Activated T-cell treated with anti-CD3 and anti-CD28 coated beads, Interleukin-2, amount 50 U/mL, for 4 hours (primary cell): ENCODE measurements at places on chromosomes 4 and X. TPM values are rescaled to one million over a fixed set of nuclear protein-coding genes. Genes with fewer than 3 reads are reported as not detected.

GAGE12H gene
- not detected for total RNA-seq

SPANXD gene
- not detected for total RNA-seq

CPLX1 gene
- total RNA-seq = 0.58 TPM

NDUFA1 gene
- total RNA-seq = 83.8 TPM

XK gene
- total RNA-seq = 0.16 TPM

PF4V1 gene
- total RNA-seq = not detected

CXorf49 gene
- not detected for total RNA-seq

TRIML2 gene
- not detected for total RNA-seq

DMRTC1B gene
- total RNA-seq = not detected

SASH3 gene
- 92.5 TPM for total RNA-seq

MSX1 gene
- total RNA-seq = not detected

UCP1 gene
- not detected for total RNA-seq

ADAM29 gene
- total RNA-seq = not detected

RIBC1 gene
- total RNA-seq = 1.0 TPM

BST1 gene
- 0.18 TPM for total RNA-seq

ADGRG4 gene
- not detected for total RNA-seq

MAGED4B gene
- total RNA-seq = 0.74 TPM

SPINK2 gene
- total RNA-seq = 0.35 TPM

DNAAF6 gene
- not detected for total RNA-seq

COL4A6 gene
- not detected for total RNA-seq

UGT2B7 gene
- total RNA-seq = 0.18 TPM

HPSE gene
- 5.0 TPM for total RNA-seq

VCX3B gene
- total RNA-seq = not detected

MFAP3L gene
- total RNA-seq = 1.1 TPM

DDIT4L gene
- not detected for total RNA-seq

TIGD4 gene
- 0.28 TPM for total RNA-seq

CD40LG gene
- total RNA-seq = 139 TPM

VSIG4 gene
- total RNA-seq = 0.21 TPM

FRAS1 gene
- 0.08 TPM for total RNA-seq

ARHGAP36 gene
- total RNA-seq = not detected

GLA gene
- 49.6 TPM for total RNA-seq

NUDT11 gene
- 2.8 TPM for total RNA-seq

ARAP2 gene
- total RNA-seq = 20.7 TPM

GATA1 gene
- 0.33 TPM for total RNA-seq

FREM3 gene
- total RNA-seq = not detected

ZCCHC12 gene
- 0.71 TPM for total RNA-seq
